Colonic mucosa (tissue), 4 donors: ENCODE measurements at places on chromosomes 7 and 10. TPM values are rescaled to one million over a fixed set of nuclear protein-coding genes. Genes with fewer than 3 reads are reported as not detected.

- no peak for DNase-seq
Measured at GRCh38 chr7:113207441-113207840, 89.1 kb upstream of the SMIM30 start.

- peak; percentile 70 for DNase-seq
Measured at GRCh38 chr10:121696854-121697253, 98.6 kb upstream of the FGFR2 start.

- peak; percentile 14 for DNase-seq
Measured at GRCh38 chr7:155858521-155859061, 46.3 kb upstream of the SHH start.

GRCh38 chr7:158399762-158400161 lies 187.9 kb downstream of the PTPRN2 start:
- DNase-seq: no peak

DNA sequence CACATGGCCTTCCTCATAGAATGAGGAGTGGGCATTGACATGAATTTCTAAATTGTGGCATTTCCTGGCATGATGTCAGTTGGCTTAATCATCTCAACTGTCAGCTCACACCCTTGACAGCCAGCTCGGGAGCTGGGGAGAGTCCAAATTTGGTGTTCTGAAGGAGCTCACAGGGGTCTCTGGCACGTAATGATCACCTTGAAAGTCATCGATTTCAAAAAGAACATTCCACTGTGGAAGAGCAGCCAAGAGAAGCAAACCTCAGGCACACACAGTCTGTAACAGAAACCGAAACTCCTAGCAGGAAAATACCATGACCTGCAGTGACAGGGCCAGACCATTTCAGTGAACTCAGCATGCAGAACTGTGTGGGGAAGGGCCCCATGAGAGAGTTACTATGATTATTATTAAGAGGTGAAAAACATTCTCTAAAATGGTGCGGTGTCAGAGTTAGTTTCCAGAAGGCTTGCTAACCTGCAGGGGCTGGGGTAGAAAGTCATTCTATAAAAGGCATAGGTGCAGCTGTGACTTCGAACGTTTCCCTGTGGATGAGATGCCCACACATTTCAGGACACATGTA lies 26.4 kb upstream of the KLF6 start:
- no peak for DNase-seq

- DNase-seq: no peak
Measured at GRCh38 chr7:98985406-98985805, 107.1 kb downstream of the TRRAP start.

DNA sequence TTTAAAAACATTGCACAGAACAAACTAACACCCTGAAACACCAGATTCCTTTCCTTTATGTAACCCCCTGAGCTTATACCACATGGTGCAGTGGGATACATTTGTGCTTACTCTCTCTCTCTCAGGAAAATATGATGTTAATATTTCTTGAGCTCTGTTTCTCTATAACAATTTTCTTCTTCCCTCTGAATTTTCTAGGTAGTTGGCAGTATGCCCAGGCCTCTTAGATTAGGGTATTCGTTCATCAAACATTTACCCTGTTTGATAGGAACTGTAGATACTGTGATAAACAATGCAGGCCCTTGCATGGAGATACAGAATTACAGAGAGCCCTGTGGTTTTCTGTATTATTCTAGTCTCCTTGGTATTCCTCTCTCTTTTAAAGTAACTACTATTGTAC lies 567.8 kb downstream of the IPMK start:
- no peak for DNase-seq

GRCh38 chr7:69967689-69968450 lies 369.6 kb downstream of the AUTS2 start:
- DNase-seq: no peak

DNA sequence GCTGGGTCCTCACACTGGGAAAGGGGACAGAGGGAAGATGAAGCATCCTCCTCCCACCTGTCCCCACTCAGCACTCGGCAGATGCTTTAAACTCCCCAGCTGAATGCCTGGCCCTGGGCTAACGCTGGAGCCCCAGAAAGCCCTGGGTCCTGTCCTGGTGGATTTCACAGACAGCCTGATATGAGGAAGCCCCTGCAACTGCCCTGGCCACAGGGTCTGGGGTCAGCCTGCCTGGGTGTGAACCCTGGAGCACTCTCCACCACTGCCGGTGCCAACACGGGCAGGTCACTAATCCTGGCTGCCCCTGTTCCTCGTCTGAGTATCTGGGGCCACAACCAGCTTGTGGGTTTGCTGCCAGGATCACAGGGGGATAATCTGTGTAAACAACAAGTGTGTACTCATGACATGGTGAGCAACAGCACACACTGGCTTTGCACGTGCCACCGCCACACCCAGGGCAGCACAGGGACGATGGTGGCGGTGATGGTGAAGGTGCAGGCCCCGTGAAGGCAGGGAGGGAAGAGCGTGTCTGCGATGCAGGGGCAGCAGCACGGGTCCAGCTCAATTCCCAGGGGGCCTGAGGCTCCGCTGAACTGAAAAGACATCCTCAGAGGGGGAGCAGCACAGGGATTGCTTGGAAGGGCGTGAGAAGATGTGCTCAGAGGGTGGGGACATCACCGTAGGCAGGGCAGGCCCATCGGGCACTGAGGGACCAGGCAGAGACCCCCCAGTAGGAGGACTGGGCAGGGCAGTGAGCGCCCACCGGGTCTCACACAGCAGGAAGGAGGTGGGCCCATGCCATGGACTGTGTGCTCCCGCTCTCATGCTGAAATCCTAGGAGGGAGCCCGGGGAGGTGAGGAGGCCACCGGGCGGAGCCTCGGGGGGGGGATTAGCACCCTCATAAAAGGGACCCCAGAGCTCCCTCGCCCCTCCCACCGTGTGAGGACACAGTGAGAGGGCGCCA lies 238.7 kb downstream of the MAD1L1 start:
- DNase-seq: no peak

DNA sequence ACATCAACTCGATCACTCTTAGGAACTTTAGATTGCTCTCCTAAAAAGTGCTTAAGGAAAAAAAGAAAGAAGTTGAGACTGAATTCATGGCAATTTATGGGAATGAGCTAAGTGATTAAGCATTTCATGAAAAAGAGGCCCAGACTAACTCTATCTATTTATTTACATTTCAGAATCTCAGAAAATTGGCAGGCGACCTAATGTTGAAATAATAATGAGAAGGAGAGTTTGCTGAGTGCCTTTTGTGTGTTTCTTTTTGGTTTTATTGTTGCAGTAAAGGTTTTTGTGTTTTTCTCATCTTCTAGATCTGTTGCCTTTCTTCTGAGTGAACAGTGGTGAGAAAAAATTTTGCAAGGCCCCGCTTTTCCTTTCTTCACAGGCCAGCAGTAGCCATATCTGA lies 3.8 kb downstream of the GRK5 start:
- no peak for DNase-seq

GRCh38 chr10:117967149-117967650 lies 79.5 kb downstream of the RAB11FIP2 start:
- no peak for DNase-seq

DNA sequence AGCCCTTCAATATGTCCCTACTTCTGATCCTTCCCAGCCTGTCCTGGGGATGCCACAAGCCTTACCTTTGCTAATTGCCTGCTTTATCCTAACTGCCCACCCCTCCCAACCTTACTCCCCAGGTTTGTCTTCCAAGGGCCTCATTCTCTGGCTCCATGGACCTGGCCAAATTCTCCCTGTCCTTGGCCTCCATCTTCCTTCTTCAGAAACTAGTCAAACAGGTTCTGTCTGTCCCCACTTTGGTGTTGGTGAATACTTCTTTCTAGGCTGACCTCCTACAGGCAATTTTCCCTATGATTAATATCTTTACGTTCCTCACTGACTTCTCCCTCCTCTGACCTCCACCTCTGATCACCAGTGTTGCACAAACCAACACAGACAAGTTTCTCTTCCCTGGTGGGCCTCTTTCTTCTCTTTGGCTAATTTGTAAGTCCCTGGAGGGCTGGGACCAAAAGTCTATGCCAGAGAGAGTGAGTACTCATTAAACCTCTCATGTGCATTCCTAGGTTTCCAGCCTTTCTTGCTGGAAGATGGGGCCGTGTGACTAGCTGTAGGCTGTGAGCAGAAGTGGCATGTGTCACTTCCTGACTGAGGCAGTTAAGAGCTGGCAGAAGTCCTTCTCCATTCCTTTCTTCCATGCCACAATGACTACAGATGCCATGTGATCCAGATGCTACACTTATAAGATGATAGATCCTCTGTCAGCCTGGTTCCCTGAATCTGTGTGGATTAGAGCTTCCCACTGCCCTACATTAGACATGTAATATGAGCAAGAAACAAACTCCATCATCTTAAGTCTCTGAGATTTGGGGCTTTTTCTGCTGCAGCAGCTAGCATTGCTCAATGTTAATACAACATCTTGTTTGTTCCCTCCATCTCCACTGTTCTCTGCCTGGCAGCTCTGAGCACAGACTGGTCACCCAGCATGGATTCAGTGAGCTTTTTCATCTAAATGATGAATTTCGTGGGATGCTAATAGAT lies 382.7 kb downstream of the RPS24 start:
- no peak for DNase-seq

- no peak for DNase-seq
Measured at GRCh38 chr10:123689880-123690279, 23.7 kb downstream of the GPR26 start.

DNA sequence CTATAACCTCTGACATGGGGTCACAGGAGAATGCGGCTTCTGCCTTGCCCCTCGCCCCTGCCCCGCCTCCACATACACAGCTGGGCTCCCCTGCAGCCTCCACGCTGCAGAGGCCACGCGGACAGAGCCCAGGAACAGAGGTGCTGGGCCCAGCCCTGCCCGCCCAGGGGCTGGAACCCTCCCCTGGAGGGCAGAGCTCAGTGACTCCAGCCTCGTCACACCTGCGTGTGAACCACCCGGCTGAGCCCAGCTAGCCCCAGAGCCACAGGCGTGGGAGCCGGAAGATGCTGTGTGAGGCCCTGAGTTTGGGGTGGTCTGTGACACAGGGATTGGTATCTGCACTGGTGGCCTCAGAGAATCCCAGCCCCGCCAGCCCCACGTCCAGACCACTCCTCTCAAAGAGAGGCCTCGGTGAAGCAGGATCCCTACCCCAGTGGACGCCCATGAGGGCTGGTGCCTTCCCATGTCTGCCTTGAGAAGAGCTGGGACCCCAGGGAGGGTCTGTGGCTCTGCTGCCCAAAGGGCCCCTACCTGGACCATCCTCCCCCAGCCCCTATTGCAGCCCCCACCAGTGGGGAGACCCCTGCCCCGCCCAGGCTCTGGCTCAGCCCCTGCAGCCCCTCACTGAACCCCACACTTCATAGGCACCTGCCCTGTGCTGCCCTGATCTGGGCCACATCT lies 8.1 kb upstream of the ADAP1 start:
- DNase-seq: no peak

GRCh38 chr10:122306744-122307143 lies 35.6 kb downstream of the BTBD16 start:
- DNase-seq: no peak

GRCh38 chr7:86747698-86748097 lies 104.0 kb downstream of the GRM3 start:
- no peak for DNase-seq

- no peak for DNase-seq
Measured at GRCh38 chr10:74962517-74962916, 136.1 kb downstream of the KAT6B start.

DNA sequence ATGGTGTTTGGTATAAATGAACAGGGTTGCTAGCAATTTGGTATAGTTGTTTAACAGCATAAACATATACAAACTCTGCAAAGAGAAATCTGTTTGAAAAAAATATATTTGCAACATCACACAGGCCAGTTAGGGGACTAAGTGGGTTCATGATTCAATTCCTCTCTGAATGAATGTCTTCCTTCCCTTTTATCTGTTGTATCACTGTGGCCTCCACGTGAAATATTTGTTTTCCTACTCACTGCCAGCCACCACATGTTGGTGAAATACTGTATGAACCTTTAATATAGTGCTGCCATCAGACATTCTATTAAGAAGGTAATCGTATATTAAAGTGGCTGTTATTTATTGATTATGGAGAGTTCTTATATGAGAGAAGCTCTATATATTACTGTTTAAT lies 157.0 kb downstream of the ARID5B start:
- no peak for DNase-seq

GRCh38 chr10:122571892-122572291 lies 11.3 kb downstream of the DMBT1 start:
- DNase-seq: no peak

GRCh38 chr7:24864214-24864817 lies 107.1 kb upstream of the GSDME start:
- DNase-seq: no peak

GRCh38 chr7:102024005-102024768 lies 206.8 kb downstream of the CUX1 start:
- DNase-seq: no peak

GRCh38 chr10:27816320-27816719 lies 70.7 kb upstream of the MKX start:
- no peak for DNase-seq

- DNase-seq: no peak
Measured at GRCh38 chr10:130479926-130480325, 343.7 kb downstream of the GLRX3 start.

DNA sequence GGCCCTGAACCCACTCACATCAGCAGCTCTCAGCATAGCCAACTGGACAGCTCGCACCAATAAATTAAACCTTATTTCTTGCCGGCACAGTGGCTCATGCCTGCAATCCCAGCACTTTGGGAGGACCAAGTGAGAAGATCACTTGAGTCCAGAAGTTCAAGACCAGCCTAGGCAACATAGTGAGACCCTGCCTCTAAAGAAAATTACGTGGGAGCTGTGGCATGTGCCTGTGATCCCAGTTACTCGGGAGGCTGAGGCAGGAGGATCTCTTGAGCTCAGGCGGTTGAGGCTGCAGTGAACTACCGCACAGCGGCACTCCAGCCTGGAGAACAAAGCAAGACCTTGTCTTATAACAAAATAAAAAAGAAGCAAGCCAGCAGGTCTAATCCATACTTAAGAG lies 75.7 kb downstream of the SEPTIN14 start:
- no peak for DNase-seq

GRCh38 chr10:57336341-57336740 lies 931.4 kb downstream of the IPMK start:
- no peak for DNase-seq

DNA sequence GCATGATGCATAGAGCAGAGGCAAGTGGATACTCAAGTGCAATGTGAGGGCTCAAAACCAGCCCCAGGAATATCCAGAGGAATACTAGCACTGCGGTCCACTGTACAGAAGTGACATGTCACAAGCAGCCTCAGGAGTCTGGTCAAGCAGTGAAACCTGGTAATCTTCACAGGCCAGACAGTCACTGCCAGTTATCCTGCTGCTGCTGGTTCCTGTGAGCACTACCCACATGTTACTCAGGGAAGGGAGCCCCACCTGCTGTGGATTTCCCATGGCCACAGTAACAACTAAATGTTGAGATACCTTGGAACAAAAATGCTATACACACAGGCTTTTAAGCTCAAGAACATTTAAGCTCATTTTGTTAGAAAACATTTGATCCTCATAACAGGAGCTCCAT lies 103.0 kb downstream of the RNF133 start:
- DNase-seq: no peak

- DNase-seq: no peak
Measured at GRCh38 chr7:20506175-20506574, 109.3 kb upstream of the ABCB5 start.

- DNase-seq: no peak
Measured at GRCh38 chr10:113301342-113301984, 251.4 kb upstream of the HABP2 start.

ZNF92 gene
- total RNA-seq: 8.8 TPM

WDR86 gene
- 1.2 TPM for total RNA-seq

GNGT1 gene
- not detected for total RNA-seq

CDK1 gene
- total RNA-seq: 16.5 TPM

SP8 gene
- total RNA-seq: 0.15 TPM

CABCOCO1 gene
- not detected for total RNA-seq

NRAP gene
- 1.1 TPM for total RNA-seq

CCDC3 gene
- total RNA-seq: 1.4 TPM

AGAP4 gene
- total RNA-seq: 15.5 TPM

TFAM gene
- 52.6 TPM for total RNA-seq

TEX47 gene
- total RNA-seq: not detected

REEP3 gene
- 33.1 TPM for total RNA-seq
